Keratinocyte (primary cell): ENCODE measurements at places on chromosomes 4 and X.

DNA sequence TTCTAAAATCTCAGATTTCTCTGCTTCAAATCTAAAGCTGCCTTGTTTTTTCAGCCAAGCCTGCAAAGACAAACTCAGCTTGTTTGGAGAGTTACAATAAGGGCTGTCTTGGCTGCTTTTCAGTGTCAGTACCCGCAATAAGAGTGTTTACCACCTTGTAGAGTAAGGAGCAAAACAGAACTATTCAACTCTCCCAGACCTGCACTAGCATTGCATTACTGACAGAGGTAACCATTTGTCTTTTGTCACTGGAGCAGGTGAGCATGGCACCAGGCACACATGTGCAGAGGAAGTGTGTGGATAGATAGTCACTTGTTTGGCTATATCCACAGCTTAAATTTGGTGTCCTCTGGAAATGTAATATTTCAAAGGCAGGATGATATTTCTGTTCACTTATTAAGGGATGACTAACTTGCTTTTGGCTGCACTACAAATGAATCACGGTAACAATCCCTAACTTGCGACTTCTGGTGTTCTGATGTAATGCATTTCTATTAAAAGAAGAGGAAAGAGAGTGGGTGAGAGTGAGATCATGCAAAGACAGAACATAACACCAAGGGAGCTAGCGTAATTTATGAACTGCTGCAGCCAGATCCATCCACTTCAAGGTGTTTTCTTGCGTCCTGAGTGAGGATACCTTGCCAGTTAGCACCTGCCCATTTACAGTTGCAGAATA lies 38.6 kb downstream of the PTCHD1 start:
- DNase-seq = peak; percentile 17

DNA sequence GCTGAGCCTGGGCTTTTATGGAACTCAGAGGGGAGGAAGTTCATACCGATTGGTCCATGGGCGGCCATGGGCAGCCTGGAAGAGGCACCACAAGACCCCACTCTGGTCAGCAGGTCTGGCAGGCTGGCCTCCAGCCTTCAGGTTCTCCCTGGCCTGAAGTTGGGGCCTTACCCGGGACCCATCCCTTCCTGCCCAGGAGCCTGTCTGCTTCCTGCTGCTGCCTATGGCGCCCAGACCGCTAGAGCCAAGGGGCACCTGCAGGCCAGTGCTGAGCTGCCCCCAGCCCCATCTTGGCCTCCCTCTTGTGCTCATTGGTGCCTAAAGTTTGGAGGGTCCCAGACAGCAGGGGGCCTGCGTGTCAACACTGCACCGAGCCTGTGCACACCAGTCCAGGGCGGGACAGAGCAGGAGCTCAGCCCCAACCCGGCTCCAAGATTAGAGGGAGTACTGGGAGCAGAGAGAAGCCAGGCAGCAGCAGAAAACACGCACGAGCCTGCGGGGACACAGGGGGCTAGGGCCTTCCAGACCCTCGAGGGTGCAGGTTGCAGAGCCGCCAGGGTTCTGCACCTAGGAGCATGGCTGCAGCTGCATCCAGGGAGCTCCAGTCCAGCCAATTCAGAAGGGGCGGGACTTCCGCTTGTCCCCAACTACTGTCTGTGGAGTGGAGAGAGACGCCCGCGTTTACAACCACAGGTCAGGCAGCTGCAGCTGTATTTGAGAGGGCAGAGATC lies 30.7 kb upstream of the ZNF280C start:
- no peak for DNase-seq

GRCh38 chrX:55119712-55120111 lies 30.9 kb downstream of the PAGE2 start:
- no peak for DNase-seq

DNA sequence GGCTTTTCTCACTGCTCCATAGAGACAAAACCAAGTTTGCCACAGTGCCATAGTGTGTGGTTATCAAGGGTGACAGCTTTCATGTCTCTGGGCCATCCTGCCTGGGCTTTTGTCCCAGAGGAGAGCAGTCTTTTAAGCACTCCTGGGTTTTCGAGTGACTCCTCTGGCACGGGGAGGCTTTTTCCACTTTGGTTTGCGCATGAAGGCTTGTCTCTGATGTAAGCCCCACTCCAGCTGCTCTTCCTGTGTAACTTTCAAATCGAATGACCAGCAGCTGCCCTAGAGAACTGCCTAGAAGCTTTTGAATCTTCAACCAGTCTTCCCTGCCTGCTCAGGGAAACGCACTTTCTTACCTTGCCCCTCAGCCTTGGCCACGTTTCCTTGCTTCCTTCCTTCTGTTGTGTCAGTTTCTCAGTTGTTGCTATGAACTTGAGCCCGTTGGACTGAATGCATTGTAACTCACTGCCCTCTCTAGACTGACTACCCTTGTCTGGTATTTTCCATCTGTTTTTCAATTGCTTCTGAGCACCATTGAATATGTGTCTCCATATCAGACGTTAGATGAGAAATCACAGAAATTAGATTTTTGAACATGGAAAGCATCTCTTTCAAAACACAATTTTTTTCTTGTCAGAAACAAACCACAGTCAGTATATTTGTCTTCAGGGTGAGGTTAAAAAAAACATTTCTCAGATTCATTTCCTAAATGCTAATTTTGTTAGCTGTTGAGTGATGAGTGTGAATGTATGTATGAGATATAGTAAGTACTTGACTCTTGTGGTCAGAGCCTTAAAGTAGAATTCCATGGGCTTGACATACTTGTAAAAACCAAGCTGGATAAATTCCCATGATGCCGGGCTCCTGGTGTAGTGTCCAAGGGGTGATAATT lies 45.3 kb downstream of the SLC9A6 start:
- no peak for DNase-seq

GRCh38 chr4:126486377-126486776 lies 1146.4 kb upstream of the INTU start:
- no peak for DNase-seq

GRCh38 chr4:105120626-105121025 lies 26.1 kb upstream of the TET2 start:
- DNase-seq = no peak

GRCh38 chr4:94895081-94895480 lies 137.3 kb downstream of the BMPR1B start:
- DNase-seq = no peak

GRCh38 chr4:94804650-94805049 lies 46.9 kb downstream of the BMPR1B start:
- DNase-seq = no peak

GRCh38 chr4:128846063-128846462 lies 36.6 kb downstream of the JADE1 start:
- DNase-seq = no peak

DNA sequence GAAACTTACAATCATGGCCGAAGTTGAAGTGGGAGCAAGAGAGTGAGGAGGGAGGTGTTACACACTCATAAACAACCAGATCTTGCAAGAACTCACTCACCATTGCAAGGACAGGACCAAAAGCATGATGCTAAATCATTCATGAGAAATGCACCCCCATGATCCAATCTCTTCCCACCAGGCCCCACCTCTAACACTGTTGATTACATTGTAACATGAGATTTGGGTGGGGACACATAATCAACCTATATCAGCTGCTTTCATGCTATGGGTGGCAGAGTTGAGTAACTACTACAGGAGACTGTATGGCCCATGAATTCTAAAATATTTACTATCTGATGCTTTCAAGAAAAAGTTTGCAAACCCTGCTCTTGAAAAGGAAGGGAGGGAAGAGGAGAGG lies 155.1 kb downstream of the DEFB131A start:
- no peak for DNase-seq

- DNase-seq = no peak
Measured at GRCh38 chr4:66571145-66571695, 900.9 kb upstream of the EPHA5 start.

GRCh38 chr4:40461879-40462278 lies 126.7 kb downstream of the CHRNA9 start:
- DNase-seq = no peak

GRCh38 chrX:11209798-11210414 lies 83.3 kb upstream of the AMELX start:
- no peak for DNase-seq

GRCh38 chrX:85107407-85107806 lies 103.7 kb downstream of the APOOL start:
- DNase-seq = peak; percentile 40

DNA sequence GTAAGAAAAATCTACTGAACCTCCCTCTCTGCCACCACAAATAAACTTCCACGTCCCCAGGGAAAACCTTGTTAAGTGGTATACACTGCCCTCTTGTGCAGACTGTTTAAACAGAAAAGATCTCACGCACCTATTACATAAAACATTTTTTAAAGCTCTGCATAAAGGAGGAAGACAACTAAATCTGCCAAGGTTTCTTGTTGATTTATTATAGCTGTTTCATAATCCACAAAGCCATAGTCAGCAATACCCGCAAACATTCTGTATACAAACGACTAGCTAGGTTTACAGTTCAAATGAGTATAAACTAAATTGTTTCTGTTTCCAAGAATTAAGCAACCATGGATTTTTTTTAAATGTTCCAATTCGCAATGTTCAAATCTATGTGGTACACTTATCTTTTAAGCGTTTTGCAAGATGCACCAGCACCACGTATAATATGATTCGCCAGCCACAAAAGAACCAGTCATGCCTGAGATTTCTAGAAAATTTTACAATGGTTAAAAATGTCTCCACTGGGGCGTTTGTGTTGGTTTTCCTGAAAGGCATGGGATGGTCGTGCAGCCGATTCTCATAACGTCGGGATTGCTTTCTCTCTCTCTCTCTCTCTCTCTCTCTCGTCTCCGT lies 164.6 kb downstream of the PRKX start:
- no peak for DNase-seq

- no peak for DNase-seq
Measured at GRCh38 chr4:6200922-6201362, 593 bp upstream of the JAKMIP1 start.

DNA sequence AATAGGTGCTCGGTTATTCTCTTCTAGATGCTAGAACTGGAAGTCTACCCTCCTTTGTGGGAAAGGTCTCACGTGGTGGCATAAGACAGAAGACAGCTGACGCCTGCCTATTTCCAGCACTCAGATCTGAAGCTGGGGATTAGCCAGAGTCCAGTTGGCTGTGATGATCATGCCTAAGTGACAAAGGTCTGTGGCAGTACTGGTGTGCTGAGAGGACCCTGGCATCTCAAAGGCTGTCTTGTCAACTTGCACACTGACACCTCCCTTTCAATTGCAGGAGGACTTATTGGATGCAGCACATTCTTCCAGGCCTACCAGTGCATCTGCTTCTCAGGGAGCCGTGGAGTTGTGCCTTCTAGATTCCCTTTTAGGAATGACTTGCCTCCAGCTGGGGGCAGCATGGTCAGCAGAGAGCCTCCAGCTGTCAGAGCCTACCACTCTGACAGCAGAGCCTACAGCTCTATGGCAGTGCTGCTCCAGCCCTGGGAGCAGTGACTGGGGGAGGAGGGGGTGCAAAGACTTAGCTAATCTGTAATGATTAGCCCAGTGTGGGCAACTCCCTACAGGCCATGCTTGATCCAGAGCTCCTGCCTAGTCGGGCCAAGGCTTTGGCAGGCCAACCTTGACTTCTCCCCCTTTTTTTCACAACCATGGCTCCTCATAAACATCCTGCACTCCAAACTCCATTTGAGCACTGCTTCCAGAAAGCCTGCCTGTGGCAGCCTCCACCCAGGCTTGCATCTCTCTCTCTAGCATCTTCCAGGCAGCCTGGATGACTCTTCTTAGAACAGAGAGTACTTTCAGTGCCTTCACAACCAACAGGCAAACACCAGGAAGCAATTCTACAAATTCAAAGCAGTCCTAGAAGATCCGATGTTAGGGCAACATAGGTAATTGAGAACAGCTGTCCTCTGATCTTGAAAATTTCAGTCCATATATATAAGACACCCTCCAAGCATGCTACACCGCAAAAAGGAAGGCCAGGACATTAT lies 13.8 kb upstream of the FGFBP2 start:
- no peak for DNase-seq

DNA sequence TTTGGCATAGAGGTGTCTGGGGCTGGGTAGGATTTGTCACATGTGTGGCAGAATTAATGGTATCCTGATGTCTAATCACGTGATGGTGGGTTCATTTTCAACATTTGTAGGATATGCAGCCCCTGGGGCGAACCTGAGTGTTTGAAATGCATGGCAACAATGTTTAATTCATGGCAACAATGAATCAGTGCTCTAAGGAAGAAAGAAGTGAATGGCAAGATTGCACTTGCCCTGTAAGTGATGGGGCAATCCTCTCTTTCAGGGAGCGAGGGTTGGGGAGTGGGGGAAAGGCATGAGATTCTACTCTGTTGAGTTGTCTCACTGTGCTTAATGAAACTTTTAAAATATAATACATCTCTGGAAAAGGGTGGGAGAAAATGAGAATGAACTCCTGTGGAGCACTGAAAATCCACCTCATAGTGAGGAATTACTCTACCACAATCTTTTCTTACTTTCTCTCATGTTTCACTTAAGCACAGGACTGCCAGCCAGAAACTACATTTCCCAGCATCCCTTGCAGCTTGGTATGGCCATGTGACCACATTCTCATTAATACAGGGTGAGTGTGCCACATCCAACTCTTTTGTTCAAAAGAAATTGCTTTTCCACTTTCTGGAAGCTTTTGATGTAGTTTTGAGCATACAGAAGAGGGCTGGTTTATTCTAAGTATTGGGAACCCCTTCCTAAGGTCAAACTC lies 64.0 kb upstream of the PGM2 start:
- DNase-seq = peak; percentile 38

DNA sequence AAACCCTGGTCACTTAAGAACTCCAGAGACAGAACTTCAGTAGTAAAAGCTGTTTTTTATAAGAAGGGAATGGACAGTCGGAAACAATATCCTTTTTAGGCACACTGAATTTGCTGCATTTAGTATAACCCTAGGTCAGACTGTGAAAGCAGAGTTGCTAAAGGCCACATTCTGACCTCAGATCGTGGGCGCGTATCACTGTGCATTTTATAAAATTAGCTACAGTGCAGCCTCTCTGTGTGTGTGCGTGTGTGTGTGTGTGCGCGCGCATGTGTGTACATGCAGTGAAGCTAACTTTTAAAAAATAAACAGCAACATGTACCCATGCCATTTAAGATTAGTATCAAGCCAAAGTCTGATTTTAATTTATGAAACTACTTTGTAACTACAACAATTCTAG lies 8.0 kb downstream of the ZNF827 start:
- DNase-seq = no peak

- DNase-seq = no peak
Measured at GRCh38 chrX:39848900-39849299, 248.9 kb downstream of the BCOR start.

DNA sequence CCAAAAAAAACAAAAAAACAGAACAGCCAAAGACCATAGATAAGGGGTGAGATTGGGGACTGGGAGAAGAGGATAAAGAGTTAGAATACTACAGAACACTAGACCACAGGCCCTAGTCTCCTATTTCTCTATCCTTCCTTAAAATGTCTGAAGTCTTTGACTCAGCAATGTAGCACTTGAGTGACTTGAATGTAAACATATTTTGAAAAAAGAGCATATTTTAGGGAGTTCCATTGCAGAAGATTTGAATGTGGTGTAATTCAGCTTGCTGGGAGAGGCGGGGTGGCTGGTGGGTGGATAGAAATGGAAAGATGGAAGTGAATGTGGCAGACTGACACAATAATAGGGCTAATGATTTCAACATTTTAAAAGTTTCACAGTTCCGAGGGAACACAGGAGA lies 144.9 kb downstream of the CHIC2 start:
- no peak for DNase-seq

- no peak for DNase-seq
Measured at GRCh38 chr4:127118681-127119080, 514.1 kb upstream of the INTU start.

GRCh38 chrX:46770000-46770816 lies 11.3 kb upstream of the SLC9A7 start:
- no peak for DNase-seq

- DNase-seq = no peak
Measured at GRCh38 chrX:121671649-121672048, 624.2 kb downstream of the GLUD2 start.

GRCh38 chrX:85003655-85004244 lies at the start of gene APOOL:
Gene APOOL, plus strand, starts transcription at chrX:85003877. Its CDS starts 36 bp downstream, at chrX:85003913.
- peak; percentile 17 for DNase-seq
